ENCODE measurements at places on chromosomes 2 and 18.

DNA sequence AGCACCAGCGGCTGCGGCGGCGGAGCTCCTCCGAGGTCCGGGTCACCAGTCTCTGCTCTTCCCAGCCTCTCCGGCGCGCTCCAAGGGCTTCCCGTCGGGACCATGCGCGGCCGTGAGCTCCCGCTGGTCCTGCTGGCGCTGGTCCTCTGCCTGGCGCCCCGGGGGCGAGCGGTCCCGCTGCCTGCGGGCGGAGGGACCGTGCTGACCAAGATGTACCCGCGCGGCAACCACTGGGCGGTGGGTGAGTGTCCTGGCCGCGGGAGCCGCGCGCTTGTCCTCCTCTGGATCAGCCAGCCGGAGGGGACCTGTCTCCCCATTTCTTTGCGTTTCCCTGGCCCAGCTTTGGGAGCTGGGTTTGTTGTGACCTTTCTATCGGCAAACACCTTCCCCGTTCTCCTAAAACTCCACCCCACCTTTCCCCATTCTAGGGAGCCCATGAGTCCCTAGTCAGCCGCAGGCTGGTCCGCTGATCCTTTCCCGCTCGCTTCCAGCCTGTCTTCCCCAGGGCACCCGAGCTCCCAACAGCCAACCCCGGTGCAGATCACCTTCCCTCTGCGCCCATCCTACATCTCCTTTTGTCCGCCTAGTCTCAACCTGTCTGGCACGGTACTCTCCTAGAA lies 316 bp downstream of the GRP start:
- DNase-seq, result no peak

DNA sequence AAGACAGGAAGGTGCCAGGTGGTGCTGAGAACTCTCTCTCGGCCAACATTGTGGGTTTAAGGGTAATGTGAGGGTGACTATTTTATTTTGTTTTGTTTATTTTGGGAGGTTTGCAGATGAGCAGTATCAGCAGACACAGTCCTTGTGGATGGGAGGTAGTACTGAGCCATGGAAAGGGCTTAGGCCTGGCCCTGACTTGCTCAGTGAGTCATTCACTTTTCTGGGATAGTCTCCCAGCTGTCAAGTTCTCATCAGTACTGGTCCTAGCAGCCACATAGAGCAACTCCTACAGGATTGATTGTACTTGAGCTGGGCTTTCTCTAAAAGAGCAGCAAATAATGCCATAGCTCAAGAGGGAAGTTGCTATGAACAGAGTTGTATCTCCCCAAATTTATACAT lies 175.2 kb downstream of the LOXHD1 start:
- DNase-seq, result no peak

- DNase-seq, result peak; percentile 75
These were observed 6.5 kb upstream of the WNT6 start for GRCh38 chr2:218852911-218853667.

DNA sequence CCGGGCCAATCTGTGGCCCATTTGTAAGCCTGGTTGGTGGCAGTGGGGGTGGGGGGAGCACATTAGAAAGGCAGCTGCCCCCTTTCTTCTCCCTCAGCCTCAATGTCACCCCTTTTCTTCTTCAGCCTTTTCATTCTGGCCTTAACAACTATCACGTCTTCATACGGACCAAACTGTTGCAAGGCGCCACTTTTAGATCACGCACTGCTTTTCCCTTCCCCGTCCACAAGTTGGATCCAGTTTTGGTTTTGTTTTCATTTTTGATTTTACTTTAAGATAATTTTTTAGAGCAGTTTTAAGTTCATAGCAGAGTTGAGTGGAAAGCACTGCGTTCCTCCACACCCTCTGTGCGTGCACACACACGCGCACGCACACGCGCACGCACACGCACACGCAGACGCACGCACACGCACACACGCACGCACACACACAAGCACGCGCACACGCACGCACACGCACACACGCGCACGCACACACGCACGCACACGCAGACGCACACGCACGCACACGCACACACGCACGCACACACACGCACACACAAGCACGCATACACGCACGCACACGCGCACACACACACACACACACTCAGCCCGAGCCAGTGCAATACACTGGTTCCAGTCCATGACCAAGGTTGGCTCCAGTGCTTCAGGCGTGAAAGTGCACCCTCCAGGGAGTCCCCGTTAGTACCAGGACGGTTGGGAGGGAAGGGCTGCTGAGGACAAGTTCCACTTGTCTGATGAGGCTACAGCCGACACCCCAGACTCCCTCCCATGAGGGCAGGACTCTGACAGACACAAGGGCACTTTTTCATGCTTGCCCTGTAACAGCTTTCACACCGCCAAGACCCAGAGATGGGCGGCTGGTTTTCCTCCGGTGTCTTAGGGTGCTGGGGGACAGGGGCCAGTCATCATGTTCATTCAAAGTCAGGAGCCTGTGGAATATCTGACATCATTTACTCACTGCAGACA lies 22.4 kb downstream of the FBLN7 start:
- no peak for DNase-seq

DNA sequence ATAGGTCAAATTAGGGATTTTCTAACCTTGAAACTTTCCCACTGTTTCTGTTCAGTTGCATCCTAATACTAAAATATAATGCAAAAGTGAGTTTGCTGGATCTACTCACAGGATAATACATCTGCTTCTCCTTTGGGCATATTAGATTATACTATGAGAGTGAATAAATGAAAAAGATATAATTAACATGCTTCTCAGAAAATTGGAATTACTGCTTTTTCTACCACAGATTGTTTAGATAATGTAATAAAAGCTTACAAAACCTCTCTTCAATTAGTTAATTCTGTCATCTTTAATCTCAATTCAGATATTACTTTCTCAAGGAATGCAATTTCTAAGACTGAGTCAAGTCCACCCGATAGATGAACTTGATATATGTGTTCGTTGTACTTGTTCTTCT lies 1077.2 kb upstream of the CDH2 start:
- no peak for DNase-seq

DNA sequence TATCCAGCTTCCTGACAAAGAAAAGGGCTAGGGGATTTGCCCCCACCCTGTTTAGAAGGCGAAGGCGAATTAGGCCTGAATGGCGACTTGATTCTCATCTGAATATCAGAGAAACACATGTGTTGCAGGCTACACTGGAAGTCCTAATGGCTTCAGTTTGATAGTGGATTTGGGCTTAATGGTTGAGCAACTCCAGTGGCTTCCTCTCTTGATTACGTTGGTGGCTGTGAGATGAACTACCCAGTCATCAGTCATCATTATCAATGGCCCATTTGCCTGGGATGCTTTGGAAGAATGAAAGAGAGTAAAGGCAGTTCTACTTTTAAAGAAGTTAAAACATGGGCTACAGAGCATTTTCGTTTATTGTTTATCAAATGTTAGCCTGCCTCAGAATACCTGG lies 60.9 kb upstream of the IL1R1 start:
- no peak for DNase-seq

DNA sequence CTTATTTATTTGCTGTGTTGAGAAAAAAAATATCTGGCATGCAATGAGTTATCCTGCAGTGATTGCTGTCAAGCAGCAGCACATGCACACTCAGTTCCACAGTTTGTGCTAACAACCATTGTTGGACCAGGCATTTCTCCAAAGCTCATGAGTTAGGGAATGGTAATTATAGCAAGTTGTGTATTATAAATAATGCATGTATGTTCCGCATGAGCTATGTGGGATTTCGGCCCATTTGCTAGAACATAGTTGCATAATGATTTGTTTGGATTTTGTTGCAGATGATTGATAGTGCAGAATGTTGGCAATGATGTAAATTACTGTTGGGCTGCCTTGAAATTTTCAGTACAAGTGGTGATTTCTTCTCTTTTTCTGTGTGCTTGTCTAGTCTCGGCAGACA lies 10.7 kb downstream of the KCNJ3 start:
- no peak for DNase-seq

GRCh38 chr2:69565431-69565839 lies 78.1 kb downstream of the AAK1 start:
- peak; percentile 73 for DNase-seq

- DNase-seq, result no peak
These were observed 29.5 kb downstream of the COL5A2 start for GRCh38 chr2:189150033-189150432.

- no peak for DNase-seq
These were observed 6.0 kb upstream of the HIBCH start for GRCh38 chr2:190325588-190325987.
